GM23248 (cell line): ENCODE measurements at places on chromosomes 2 and 18. TPM values are rescaled to one million over a fixed set of nuclear protein-coding genes. Genes with fewer than 3 reads are reported as not detected.

- H3K4me1 ChIP-seq, result no peaks in the 10 kb centered on the region
- no peak for DNase-seq
- H3K27me3 ChIP-seq, result no peaks in the 10 kb centered on the region
Observed at GRCh38 chr2:3405307-3405706, 25.8 kb downstream of the TRAPPC12 start.

SLC14A1 gene
- polyA plus RNA-seq, result 0.29 and 0.53 TPM in 2 replicates

PDE1A gene
- 0.93 and 1.0 TPM in 2 replicates for polyA plus RNA-seq

DNA sequence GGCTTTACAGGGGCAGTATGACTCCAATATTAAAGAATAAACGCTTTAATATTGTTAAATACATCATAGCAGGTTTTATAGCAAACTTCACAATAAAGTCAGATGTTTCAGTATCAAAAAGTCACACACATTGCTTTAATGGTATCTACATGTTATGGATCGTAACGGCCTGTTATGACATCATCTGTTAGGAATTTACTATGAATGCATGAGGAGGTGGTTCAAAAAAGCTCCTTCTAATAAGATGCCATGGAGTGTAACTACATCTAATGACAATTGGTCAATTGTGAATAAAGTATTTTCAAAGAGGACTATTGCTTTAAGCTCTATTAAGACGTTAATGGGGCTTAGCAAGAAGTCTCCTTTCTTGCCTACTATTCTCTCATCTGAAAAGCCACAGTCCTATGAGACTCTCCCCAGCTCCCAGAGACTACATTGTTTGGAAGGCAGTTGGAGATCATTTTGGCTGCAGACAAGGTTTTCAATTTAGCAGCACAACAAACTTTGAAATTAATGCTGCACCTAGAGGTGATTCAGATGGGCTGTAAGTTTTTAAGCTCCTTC is 300.7 kb upstream of the MEIS1 start:
- H3K4me3 ChIP-seq, result no peak overlapping the region
- no peaks in the 10 kb centered on the region; the same call in none of the 2 replicates for H3K27me3 ChIP-seq
- no peak overlapping the region for H3K27ac ChIP-seq
- no peak for DNase-seq
- no peaks in the 10 kb centered on the region for H3K4me1 ChIP-seq

DNA sequence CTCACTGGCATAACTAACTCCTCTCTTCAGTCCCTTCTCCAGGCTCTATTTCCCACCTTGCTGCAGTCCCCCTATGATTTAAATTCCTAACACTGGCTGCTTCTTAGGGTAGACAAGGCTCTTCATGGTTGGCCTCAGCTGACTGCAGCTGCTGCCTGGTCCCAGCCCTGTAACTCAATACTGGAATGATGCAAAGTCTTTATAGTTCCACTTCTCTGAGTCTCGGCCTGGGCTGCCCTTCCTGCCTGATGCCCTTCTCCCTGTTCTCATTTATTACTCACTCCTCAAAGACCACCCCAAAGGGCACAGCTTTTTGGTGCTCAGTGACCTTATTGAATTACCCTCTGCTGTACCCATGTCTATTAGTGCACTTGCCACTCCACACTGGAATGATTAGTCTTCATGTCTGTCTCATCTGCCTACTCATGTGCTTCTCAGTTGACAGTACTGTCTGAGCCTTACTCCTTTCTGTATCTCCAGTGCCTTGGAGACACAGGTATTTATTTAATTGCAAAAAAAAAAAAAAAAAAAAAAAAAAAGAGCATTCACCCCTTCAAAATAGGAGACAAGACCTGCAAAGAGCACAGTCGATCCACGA is 199.4 kb upstream of the REV1 start:
- no peaks in the 10 kb centered on the region for H3K27me3 ChIP-seq
- H3K36me3 ChIP-seq, result no peaks in the 10 kb centered on the region

- no peak overlapping the region for H3K27ac ChIP-seq
- H3K36me3 ChIP-seq, result no peaks in the 10 kb centered on the region
- no peak for DNase-seq
- H3K27me3 ChIP-seq, result no peaks in the 10 kb centered on the region
Observed at GRCh38 chr18:21747268-21747667, 6.7 kb downstream of the MIB1 start.

TRIM43 gene
- not detected in 2 replicates for polyA plus RNA-seq

DNA sequence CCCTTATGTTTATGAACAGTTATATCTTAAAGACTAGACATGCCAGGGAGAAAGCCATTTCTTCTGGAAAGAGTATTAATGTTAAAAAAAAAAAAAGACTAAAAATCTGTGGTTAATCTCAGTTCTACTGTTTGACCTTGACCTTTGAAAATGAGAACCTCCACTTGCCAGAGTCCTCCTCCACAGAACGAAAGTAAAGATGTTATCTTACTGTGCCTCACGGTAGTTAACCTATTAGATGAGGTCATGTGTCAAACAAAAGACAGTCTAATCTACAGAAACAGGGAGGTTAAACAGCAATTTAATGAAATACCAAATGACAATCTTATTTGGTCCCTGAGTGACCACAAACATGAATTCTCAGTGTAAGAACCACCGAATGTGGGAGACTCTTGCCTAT is 51.2 kb downstream of the SLC14A2 start:
- H3K27me3 ChIP-seq, result no peaks in the 10 kb centered on the region
- DNase-seq, result no peak
- peaks cover 39% of the 10 kb centered on the region for H3K4me1 ChIP-seq
- H3K4me3 ChIP-seq, result no peak overlapping the region

- H3K27ac ChIP-seq, result no peak overlapping the region
- H3K27me3 ChIP-seq, result 0 out of 2 replicates have a peak, but pooled peaks cover 6% of the 10 kb centered on the region
- H3K4me3 ChIP-seq, result no peak overlapping the region
- H3K36me3 ChIP-seq, result no peaks in the 10 kb centered on the region
Observed at GRCh38 chr18:32717126-32717525, 55.7 kb downstream of the KLHL14 start.

GMCL1 gene
- polyA plus RNA-seq, result 13.8 and 14.5 TPM in 2 replicates

DNA sequence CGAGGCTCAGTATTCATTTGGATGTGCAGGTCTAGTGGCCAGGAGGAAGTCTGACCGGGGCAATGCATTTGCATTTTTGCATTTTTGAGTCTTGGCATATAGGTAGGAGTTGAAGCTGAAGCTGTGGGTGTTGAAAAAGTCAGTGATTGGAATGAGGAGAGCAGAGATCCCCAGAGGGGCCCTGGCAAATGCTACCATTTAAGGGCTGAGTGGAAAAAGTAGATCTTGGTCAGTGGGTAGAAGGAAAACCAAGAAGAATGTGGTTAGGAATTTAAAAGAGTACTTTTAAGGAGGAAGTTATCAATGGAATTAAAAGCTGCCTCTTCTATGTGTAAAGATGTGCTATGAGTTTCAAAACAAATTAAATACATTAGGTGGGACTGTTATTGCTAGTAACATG is 143.0 kb downstream of the ZEB2 start:
- H3K4me1 ChIP-seq, result peaks cover 20% of the 10 kb centered on the region
- H3K4me3 ChIP-seq, result no peak overlapping the region
- H3K27ac ChIP-seq, result no peak overlapping the region
- no peak for DNase-seq

COL5A2 gene
- polyA plus RNA-seq, result 248 and 252 TPM in 2 replicates

DNA sequence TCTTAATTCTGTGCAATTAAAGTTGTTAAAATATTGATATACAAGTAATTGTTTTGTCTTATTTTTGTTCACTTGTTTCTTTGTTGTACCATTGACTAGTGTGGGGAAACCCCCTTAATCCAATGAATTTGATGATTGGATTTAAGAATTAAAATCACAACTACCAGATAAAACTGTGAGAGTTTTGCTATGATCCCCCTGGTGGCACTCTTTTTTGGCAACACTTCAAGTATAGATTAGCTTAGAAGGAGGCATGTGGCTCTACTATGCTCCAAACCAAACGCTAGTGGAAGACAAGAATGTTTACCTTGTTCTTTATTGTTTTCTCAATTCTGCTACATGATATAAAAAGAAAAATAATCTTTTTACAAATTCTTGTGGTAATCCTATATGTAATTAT is 477.8 kb upstream of the ETAA1 start:
- no peaks in the 10 kb centered on the region for H3K36me3 ChIP-seq
- H3K4me1 ChIP-seq, result peaks cover 7% of the 10 kb centered on the region; the same call in 1 of the 2 replicates
- H3K27ac ChIP-seq, result no peak overlapping the region
- no peaks in the 10 kb centered on the region for H3K27me3 ChIP-seq
- DNase-seq, result no peak

GRCh38 chr2:40690036-40690435 is 238.1 kb upstream of the SLC8A1 start:
- no peaks in the 10 kb centered on the region for H3K27me3 ChIP-seq
- H3K4me3 ChIP-seq, result no peak overlapping the region
- no peaks in the 10 kb centered on the region for H3K4me1 ChIP-seq
- H3K36me3 ChIP-seq, result no peaks in the 10 kb centered on the region

TFCP2L1 gene
- polyA plus RNA-seq, result not detected in 2 replicates

GRCh38 chr2:232389327-232389726 is 10.8 kb downstream of the ALPP start:
- H3K4me1 ChIP-seq, result peaks cover 4% of the 10 kb centered on the region; the same call in 1 of the 2 replicates
- no peak overlapping the region for H3K27ac ChIP-seq
- H3K27me3 ChIP-seq, result peaks cover 73% of the 10 kb centered on the region
- no peak overlapping the region for H3K4me3 ChIP-seq
- peak; percentile 33 for DNase-seq

- H3K36me3 ChIP-seq, result no peaks in the 10 kb centered on the region
- peak; percentile 69 for DNase-seq
- H3K27me3 ChIP-seq, result no peaks in the 10 kb centered on the region
- peaks cover 22% of the 10 kb centered on the region for H3K4me1 ChIP-seq
- no peak overlapping the region for H3K4me3 ChIP-seq
- H3K27ac ChIP-seq, result no peak overlapping the region
Observed at GRCh38 chr2:226601881-226602662, 197.5 kb downstream of the IRS1 start.

ADAM23 gene
- polyA plus RNA-seq, result 1.7 and 1.8 TPM in 2 replicates

DNA sequence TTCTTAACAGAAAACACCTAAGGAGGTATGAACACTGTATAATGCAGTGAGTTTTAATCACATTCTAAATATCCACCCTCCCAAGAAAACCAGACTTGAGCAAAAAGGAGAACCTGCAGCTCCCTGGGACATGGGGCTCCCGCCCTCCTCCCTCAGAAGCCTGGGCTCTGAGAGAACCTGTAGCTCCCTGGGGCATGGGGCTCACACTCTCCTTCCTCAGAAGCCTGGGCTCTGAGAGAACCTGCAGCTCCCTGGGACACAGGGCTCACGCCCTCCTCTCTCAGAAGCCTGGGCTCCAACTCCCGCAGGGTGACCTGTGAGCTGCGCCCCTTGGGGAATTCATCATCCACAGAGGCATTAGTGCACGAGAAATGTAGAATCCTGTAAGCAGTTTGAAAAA is 222.9 kb downstream of the SNTG2 start:
- H3K36me3 ChIP-seq, result no peaks in the 10 kb centered on the region
- H3K4me3 ChIP-seq, result no peak overlapping the region
- DNase-seq, result no peak

CFAP210 gene
- polyA plus RNA-seq, result 0.11 TPM in 1 of 2 replicates, not detected in the other

CELF4 gene
- 0.24 TPM in 1 of 2 replicates, not detected in the other for polyA plus RNA-seq

DNA sequence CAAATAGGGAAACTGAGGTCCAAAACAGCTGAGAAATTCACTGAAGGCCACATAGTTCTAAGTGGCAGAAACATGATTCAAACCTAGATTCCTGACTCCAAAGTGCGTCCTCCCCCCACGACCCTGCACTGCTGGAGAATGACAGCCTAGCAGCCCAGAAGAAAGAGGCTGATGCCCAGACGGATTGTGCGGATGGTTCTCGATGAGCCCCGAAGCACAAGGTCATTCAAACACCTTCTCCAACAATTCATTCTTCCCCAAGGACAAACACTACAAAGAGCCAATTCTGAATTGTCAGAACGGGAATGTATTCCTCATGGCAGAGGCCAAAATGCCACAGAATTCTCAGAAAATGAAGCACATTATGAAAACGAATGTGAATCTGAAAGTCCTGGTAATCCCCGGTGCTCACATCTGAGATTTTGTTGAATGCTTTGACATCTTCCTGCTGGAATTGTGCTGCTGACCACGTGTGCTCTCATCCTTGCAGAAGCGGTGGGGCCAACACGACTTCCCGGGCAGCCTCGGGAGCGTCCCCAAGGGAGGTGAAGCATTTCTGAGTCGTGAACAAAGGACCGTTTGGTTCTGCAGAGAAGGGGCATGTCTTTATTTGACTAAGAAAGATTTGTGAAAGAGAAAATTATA is 337.0 kb downstream of the EIPR1 start:
- no peak for DNase-seq
- H3K36me3 ChIP-seq, result no peaks in the 10 kb centered on the region
- no peak overlapping the region for H3K4me3 ChIP-seq
- no peaks in the 10 kb centered on the region for H3K4me1 ChIP-seq
- H3K27ac ChIP-seq, result no peak overlapping the region

ZEB2 gene
- polyA plus RNA-seq, result 25.6 and 26.2 TPM in 2 replicates
